ENCODE measurements at places on chromosomes 3 and 15.
A peak's percentile ranks its signal among the peaks of the same experiment; 100 is the strongest.

DNA sequence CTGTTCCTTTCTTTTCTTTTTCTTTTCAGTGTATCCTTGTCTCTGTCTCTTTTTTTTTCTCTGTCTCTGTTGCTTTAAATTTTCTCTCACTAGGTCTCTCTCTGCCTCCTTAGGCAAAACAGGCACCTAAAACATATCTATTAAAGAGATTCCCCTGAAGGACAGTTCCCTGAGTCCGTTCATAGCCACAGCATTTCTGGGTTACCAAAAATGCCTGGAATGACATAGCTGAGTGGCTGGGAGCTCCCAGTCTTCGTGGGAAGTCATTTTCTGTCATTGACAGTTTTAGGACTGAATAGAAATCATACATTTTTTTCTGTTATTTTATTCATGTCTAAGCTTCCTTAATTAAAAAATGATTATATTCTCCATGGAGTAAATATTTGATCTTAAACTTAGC lies 323.8 kb upstream of the AZI2 start:
- DNase-seq, result no peak

DNA sequence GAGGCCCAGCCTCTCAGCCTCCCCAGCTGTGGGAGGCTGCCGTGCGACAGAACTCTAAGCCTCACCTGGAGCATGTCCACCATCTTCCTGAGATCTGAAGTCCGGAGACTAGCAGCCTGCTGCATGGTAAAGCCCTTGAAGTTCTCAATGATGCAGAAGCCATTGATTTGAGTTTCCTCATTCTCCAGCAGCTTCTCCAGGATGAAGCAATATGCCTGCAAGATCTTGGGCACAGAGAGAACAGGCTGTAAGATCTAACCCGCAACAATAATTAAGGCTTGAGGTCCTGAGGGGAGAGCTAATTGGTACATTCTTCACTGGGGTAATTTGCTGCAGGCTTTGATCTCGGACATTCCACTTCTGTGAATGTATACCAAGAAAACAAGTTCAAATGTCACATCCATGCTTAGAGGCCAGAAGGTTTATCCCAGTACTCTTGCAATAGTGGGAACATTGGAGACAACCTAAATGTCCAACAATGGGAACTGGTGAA lies 9.7 kb downstream of the RLBP1 start:
- DNase-seq, result no peak

DNA sequence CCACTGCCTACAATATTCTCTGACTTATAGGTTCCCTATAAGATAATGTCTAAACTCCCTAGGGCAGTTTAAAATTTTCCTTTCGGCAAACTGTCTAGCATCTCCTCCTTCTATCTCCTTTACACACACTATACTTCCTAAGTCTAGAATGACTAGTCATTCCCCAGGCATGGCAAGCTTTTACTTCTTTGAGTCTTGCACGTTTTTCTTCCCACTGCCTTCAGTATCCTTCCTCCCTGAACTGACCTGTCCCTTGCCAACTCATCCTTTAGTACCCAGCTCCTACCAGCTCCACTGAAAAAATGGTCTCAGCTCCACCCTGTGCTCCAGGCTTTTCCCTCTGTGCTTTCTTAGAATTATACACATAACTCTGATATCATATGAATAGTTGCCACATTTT lies 93.8 kb upstream of the KBTBD8 start:
- DNase-seq, result no peak

GRCh38 chr3:791442-791841 lies 301.4 kb upstream of the CNTN6 start:
- no peak for DNase-seq

GRCh38 chr3:52183786-52184445 lies 14.0 kb upstream of the ALAS1 start:
- no peak for DNase-seq

DNA sequence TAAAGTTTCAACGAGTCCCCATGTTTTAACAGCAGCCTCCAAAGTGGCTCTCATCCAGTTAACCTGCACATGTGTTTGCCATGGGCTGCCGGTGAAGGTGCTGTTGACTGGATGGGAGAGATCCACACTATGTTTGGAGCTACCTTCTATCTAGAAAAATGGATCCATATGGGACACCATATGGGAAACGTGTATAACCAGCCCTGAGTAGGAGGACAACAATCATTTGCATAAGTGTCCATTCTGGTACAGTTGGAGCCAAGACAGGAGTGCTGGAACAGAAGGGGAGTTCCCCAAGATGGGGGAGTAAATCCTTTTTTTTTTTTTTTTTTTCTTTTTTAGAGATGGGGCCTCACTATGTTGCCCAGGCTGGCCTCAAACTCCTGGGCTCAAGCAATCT lies 36.6 kb downstream of the MKRN2 start:
- no peak for DNase-seq

GRCh38 chr3:78659386-78659987 lies 1108.3 kb downstream of the ROBO1 start:
- DNase-seq, result peak; percentile 57

- DNase-seq, result no peak
Observed at GRCh38 chr3:14568269-14568668, 28.1 kb upstream of the GRIP2 start.

Measured in NCI-H2107 (cell line).